ENCODE measurements at places on chromosomes 11 and 22.

- DNase-seq: no peak
These were observed 38.2 kb downstream of the BRD1 start for GRCh38 chr22:49789289-49790141.

GRCh38 chr11:112555491-112556364 lies 295.1 kb upstream of the PLET1 start:
- peak; percentile 47 for DNase-seq

DNA sequence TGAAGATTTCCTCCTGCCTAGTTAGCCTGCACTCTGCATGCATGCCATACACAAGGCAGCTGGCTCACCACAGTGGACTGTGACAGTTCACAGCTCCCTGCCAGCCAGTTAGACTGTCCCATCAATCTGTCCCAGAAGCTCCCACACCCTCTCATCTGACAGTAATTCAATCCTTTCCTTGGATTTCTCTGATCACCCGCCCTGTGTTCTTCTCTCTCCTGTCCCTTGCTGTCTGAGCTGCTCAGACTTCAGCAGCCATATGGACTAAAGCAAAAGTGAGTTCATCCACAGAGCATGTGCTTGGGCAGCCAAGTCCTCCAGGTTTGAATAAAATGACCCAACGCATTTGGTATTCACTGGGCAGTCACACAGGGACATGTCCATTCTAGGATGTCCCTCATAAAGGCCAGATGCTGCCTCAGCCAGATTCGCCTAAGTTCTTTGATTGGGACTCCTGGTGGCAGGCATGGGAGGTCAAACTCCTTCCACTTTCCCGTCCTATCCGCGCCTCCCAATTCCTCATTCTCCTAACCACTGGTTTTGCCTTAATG lies 54.5 kb upstream of the ZBTB44 start:
- DNase-seq: no peak

- no peak for DNase-seq
These were observed 1.7 kb downstream of the ANKRD13D start for GRCh38 chr11:67290801-67291200.

DNA sequence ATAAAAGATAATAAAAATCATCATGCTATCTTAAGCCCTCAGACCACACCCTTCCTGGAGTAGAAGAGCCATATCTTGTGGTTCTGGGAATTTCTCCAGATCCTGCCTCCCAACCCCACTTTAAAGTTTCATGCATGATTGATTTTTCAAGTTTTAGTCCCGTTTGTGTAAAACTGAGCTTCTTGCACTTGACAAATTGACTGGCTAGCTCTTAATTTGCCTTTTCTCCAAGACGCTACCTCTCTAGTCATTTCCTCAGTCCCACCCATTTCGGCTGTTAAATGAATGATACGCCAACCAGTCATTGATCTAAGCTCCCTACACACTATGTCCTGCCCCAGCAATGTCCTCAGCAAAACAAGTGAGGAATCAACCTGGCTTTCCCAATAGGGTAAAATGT lies 71.8 kb upstream of the TEAD1 start:
- no peak for DNase-seq

- no peak for DNase-seq
These were observed 106.7 kb downstream of the CCDC81 start for GRCh38 chr11:86481399-86481798.

DNA sequence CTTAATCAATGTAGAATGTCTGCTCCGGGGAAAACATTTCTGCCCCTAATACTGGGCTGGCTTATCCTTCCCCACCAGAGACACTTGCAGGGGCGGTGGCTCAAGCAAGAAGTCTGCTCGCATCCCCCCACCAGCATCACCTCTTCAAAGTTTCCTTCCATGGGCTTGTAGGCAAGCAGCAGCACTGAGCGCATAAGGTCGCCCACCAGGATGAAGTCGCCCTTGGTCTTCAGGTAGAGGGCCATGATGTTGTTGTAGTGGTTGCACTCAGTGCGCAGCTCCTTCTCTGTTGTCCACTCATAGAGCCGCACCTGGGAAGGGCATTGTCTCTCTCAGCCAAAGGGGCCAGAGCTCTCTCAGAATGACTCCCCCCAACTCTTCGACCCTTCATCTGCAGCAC lies 8.6 kb upstream of the VWCE start:
- no peak for DNase-seq

- no peak for DNase-seq
These were observed 72.7 kb upstream of the PITPNB start for GRCh38 chr22:27991586-27992293.

DNA sequence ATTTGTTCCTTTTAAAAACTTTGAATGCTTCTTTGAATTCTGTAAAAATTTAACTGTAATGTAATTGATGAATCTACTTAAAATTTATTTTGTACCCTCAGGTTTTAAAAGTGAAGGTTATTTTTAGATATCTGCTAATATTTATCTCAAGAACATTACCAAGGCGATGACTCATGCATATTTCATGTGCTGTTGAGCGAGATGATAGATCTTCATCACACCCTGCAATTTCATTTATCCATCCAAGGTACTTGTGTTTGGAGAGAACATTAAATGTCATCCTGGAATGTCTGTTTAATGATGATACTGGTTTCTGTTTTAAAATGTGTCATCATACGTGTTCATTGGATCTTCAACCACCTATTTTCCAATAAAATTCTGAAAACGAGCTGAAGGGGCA lies 6.7 kb upstream of the OOSP4A start:
- DNase-seq: no peak

GRCh38 chr22:42291287-42291686 lies 20.8 kb upstream of the TCF20 start:
- DNase-seq: no peak

DNA sequence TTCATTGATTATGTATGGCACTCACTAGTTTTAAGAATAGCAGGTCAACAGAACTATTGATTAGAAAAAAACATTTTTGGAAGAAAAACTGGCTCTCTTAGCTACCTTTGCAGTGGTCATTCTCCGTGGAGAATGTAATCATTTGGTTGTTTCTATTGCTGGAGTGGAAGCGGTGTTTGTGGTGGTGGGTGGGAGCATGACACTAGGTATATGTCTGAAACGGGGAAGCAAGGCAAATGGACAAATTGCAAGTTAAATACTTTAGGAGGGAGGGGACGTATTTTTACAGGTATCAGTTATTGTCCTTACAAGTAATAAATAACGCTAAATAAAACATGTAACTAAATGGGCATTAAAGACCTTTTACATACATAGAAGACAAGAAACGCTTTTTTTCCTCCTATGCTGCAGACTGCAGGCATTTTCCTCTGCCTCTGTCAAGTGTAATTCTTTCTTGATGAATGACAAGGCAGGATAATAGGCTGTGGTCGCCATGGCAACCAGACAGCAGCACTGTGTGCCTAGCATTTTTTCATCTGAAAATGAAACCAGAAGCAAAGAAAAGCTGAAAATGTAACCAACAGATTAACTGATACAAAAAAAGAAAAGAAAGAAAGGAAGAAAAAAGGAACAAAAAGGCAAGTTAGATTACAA lies 46.2 kb downstream of the BLID start:
- no peak for DNase-seq

DNA sequence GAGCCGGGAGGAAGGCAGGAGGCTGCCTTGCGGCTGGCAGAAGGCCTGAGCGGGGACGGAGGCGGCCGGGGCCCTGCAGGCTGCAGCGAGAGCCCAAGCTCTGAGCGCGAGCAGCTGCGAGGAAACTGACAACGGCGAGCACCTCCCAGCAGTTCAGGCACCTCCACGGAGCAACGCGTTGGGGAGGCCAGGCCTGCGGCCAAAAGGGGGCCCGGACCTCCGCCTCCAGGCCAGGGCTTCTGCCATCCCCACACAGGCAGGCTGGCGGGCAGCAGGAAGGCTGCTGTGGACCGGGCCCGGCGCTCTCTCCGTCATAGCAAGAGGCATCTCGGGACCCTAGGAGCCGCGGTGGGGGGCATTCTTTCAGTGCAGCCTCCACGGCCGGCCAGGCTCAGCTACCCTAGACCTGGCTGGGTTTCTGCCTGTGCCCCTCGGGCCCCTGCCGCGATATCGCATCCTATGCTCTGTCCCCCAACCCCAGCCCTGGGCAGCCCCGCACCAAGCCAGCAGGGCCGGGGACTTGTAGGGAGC lies 22.9 kb upstream of the SLC22A12 start:
- DNase-seq: no peak

- no peak for DNase-seq
These were observed 58.2 kb upstream of the PRSS23 start for GRCh38 chr11:86741839-86742805.

DNA sequence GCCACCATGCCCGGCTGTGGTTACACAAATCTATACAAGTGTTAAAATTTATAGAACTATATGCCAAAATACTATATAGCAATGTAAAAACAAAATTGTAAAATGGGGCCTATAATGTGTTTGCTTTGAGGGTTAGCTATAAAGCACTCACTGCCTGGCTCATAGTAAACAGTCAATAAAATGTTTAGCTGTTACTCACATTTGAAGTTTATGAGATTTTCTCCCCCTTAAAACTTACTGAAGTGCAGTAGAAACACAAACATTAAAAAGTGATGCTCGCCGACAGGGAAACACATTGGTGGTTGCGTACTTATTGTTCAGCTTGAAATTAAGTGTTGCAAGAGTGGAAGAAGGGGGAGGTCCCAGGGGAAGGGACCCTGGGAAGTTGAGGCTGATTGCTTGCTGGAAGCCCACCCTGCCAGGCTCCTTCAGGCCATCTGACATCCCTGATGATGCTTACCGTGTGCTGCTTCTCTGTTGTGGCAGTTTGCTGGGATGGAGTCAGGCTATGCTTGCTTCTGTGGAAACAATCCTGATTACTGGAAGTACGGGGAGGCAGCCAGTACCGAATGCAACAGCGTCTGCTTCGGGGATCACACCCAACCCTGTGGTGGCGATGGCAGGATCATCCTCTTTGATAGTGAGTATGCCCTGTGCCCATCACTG lies 52.1 kb downstream of the KREMEN1 start:
- DNase-seq: no peak

DNA sequence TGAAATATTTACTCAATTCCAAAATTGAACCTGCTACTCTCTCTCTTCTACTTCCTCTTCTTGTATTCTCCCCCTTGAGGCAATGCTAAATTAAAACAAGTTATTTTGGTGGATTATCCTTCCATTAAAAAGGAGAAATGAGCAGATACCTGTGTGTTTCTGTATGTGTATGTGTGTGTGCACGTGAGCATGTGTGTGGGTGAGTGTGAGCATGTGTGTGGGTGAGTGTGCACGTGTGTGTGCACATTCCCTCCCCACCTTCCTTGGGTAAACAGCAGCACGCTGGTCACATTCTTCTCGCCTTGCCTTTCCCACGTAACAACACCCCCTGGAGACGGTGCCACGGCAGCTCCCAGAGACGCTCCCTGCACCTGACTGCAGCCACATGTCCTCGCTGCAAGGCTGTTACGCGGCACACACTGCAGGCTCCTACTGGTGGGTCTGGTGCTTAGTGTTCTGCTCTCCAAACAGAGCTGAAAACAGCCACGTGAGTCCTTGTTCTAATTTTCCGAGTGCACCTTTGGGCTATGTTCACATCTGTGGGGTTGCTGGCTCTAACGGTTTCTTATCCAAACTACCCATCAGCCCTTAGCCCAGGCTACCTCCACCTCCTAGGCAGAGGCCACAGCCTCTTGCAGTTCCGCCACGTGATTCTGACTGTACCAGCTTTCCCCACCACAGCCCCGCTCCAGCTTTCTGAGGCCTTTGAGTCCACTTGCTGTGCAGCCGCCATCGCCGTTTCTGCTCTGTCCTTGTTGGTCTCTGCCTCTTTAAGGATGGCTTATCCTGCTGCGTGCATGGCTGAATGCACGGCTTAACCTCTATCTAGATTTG lies 123.4 kb downstream of the CTTN start:
- no peak for DNase-seq

GRCh38 chr11:100638648-100639047 lies 48.4 kb upstream of the ARHGAP42 start:
- no peak for DNase-seq

- DNase-seq: no peak
These were observed 113.5 kb upstream of the KIRREL3 start for GRCh38 chr11:127114035-127114434.

DNA sequence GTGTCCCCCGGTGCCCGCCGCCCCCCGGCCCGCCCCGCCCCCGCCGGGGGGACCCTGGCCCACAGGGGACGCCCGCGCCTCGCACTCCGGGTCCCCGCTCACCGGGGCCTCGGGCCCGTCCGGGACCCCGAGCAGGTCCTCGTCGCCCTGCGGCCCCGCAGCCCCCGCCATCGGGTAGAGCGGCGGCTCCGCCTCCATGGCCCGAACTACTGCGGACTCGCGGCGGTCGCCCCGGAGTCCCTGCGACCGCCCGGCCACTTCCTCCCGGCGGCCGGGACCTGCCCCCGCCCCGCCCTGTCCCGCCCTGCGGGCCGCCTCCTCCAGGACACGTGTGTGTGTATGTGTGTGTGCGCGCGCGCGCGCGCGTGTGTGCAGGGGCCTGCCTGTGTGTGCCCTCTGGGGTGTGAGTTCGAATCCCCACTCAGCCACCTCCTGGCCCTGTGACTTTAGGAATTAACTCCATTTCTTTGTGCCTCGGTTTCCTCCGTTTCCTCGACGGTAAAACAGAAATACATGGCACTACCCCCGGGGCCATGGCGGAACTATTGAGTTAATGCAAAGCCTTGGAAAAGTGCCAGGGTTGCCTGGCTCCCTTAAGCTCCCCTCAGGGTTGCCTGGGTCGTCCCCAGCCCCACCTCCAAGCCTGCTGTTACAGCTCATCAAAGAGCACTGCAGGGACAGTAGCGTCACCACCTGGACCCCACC lies at the start of gene UNC93B1:
Gene UNC93B1, minus strand, starts transcription at position 252 of the 705 bp plus-strand sequence. Its CDS starts 54 bp downstream, at position 198.
- peak; percentile 66 for DNase-seq

DNA sequence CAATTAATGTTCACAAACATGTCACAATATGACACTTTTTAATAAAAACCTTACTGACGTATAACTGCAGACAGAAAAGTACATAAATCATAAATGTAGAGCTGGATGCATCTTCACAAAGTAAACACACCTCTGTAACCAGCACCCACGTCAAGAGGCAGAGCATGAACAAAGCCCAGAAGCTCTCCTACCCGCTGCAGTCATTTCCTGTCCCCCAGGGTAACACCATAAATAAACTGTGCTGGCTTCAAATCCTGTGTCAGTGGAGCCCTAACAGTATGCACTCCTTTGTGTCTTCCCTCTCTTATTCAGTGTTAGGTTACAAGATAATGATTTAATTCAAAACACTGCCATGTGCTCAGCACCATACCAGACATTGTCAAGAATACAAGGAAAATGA lies 5.7 kb downstream of the SYT13 start:
- no peak for DNase-seq

Data from activated CD8-positive, alpha-beta memory T cell treated with anti-CD3 and anti-CD28 coated beads for 48 hours (primary cell).